AG20443 (cell line): ENCODE measurements at places on chromosomes 6 and 20.
A peak's percentile ranks its signal among the peaks of the same experiment; 100 is the strongest.

DNA sequence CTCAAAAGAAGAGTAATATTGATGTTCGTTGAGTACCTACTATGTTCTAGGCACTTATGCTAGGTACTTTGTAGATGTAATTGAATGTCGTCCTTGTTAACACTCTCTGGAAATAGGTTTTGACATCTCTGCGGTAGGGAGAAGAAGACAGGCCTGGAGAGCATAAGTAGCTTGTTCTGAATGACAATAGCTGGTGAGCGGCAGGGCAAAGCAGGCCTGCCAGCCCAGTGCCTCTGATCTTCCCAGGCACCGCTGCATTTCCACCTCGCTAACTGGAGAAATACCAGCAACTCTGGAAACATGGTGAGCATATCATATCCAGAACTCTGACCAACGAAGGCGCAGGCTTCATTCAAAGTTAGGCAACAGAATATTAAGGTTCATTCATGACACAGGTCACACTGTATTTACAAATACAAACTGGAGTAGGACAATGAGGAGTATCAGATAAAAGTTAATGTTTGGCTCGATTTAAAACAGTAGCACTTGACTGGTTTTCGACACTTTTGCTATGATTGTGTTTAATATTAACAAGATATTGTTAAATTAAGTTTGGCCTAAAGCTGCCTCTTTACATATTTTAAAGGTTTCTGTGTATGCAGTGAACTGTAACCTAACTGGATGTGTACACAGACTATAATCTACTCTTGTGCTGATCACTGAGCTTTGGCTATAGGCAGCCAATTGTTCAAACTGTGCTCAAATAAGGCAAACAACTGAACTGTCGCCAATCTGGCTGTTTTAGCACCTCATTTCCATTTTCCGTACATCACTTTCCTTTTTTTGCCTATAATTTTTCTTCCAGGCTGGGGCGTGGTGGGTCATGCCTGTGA is 54.1 kb downstream of the PPP1R3G start:
- no peak for DNase-seq

GRCh38 chr6:20582586-20583443 is 48.6 kb downstream of the CDKAL1 start:
- DNase-seq = no peak

GRCh38 chr6:81966968-81967367 is 214.5 kb upstream of the TENT5A start:
- no peak for DNase-seq

- peak; percentile 83 for DNase-seq
Measured at GRCh38 chr6:36912586-36912985, 26.8 kb downstream of the C6orf89 start.

DNA sequence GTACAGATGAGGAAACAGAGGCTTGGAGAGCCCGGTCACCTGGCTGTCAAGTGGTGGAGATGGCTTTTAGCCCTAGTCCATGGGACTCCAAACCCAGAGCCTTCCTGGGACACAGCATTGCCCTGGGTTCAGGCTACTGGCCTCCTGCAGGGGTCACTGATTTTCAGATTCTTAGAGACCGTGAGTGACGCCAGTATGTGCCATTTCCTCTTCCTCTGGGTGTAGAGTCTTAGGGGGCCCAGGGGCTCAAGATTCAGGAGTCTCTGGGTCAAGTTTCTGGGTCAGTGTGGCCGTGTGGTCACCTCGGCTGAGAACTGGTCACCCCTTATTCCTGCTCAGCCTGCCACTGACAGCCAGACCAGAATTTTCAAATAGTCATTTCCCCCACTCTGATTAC is 574 bp downstream of the ARHGAP40 start:
- no peak for DNase-seq
